ENCODE measurements at places on chromosomes 5 and 9. TPM values are rescaled to one million over a fixed set of nuclear protein-coding genes. Genes with fewer than 3 reads are reported as not detected.

The LCN9 gene
- total RNA-seq = not detected

The MSANTD3 gene
- 20.8 TPM for total RNA-seq

The SPAAR gene
- 7.0 TPM for total RNA-seq

The IL17B gene
- total RNA-seq = not detected

The EGFLAM gene
- 5.7 TPM for total RNA-seq

The MYO10 gene
- 7.7 TPM for total RNA-seq

The CCNO gene
- 0.23 TPM for total RNA-seq

The NRG2 gene
- 3.4 TPM for total RNA-seq

The SPINK13 gene
- not detected for total RNA-seq

The INSL6 gene
- total RNA-seq = not detected

The IQGAP2 gene
- total RNA-seq = 5.3 TPM

GRCh38 chr5:117652958-117653280 lies 1078.3 kb upstream of the SEMA6A start:
- H3K4me3 ChIP-seq = no peak overlapping the region
- no peak overlapping the region for H3K27ac ChIP-seq
- H3K27me3 ChIP-seq = no peaks in the 10 kb centered on the region
- no peaks in the 10 kb centered on the region for H3K36me3 ChIP-seq
- no peaks in the 10 kb centered on the region for H3K4me1 ChIP-seq

DNA sequence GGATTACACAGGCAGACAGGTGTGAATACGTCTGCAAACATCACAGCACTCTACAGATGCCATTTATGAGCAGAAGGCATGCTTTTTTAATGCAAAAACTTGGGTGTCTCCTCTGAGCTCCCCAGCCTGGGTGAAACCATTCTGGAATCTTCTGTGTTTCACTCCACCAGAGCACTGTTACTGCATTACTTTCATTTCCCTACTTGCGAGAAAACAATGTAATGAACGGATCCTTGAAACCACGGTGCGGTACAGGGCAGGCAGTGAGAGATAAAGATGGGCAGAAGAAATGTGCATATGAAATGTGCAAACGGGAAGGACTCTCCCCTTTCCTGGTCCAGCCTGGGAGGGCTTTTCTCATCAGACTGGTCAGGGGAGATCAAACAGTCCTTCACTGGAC lies 584.3 kb upstream of the KLF4 start:
- no peak overlapping the region for H3K27ac ChIP-seq
- H3K4me1 ChIP-seq = no peaks in the 10 kb centered on the region
- H3K36me3 ChIP-seq = no peaks in the 10 kb centered on the region
- DNase-seq = no peak
- no peak overlapping the region for H3K4me3 ChIP-seq

DNA sequence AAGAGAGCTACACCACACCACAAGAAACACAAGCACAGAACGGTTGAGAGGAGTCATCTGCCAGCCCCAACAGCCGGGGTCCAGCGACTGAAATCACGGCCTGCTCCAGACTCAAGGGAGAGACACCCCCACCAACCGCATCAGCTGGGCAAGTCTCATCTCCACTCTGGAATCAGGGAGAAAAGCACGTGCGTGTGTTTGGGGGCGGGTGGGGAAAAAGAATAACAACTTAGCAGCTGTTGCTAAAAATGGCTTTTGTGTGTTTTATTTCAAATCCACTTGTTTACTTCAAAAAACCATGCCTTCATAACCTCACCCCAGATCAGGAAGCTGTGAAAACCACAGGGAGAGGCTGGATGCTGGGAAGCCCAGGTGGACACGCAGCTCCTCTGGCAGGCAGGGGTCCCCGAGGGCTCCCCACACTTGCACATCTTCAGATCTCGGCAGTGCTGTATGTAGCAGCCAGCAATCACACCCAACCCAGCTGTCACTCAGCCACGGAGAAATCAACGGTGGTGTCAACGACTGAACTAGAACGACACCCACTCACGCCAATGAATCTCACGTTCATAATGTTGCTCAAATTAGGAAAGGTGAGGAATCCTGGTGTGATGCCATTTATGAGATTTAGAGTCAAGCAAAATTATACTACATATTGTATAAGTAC lies 19.0 kb downstream of the PNPLA7 start:
- no peak for DNase-seq
- H3K27ac ChIP-seq = no peak overlapping the region
- H3K4me3 ChIP-seq = no peak overlapping the region
- no peaks in the 10 kb centered on the region for H3K36me3 ChIP-seq

DNA sequence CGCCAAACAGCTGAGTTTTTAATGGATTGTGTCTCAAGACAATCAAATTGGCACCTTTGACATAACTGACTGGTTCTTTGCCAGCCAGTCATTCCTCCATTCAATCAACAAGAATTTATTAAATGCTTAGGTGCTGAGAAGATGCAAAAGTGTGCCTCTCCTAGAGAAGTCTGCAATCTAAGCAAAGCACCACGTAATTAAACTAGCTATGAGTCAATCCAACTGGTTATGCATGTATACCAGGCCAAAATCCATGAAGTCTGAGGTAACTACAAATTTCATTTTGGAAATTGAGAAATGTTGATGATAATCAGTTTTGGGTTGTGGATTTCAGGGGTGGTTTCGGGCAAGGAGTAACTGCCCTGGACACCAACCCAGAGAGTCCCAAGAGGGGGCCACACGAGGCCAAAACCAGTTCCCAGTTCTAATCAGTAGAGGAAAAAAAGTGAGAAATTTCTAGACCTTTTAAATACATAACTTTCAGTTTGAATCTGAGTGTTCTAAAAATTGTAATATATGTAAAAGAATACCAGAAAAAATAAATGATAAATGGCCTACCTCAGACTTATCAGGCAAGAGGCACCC lies 92.6 kb downstream of the EFNA5 start:
- no peak for DNase-seq
- H3K27me3 ChIP-seq = no peaks in the 10 kb centered on the region
- H3K4me3 ChIP-seq = no peak overlapping the region
- no peaks in the 10 kb centered on the region for H3K36me3 ChIP-seq
- peaks cover 7% of the 10 kb centered on the region for H3K4me1 ChIP-seq

- H3K4me1 ChIP-seq = peaks cover 34% of the 10 kb centered on the region
- H3K36me3 ChIP-seq = no peaks in the 10 kb centered on the region
- no peaks in the 10 kb centered on the region for H3K27me3 ChIP-seq
- H3K4me3 ChIP-seq = no peak overlapping the region
Measured at GRCh38 chr9:82600536-82601292, 462.2 kb downstream of the RASEF start.

GRCh38 chr9:91682806-91683205 lies 259.2 kb upstream of the NFIL3 start:
- no peaks in the 10 kb centered on the region for H3K36me3 ChIP-seq
- no peak overlapping the region for H3K4me3 ChIP-seq
- no peak overlapping the region for H3K27ac ChIP-seq
- no peak for DNase-seq

DNA sequence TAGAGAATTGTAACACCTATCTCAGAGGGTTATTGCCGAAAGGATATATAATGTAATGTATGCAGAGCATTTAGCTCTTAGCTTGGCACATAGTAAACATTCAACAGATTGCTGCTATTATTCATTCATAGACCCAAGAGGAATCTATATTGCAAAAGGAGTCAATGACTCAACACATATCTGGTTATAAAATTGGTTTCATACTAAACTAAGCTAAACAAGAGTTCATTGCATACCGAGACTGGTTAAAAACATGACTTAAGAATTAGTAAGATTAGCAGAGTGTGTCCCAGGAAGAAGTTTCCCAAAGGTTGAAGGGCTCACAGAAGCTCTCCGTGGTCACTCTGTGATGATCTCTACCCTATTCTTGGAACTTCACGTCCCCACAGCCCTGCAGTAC lies 339.6 kb upstream of the CCNH start:
- no peak for DNase-seq
- H3K4me1 ChIP-seq = no peaks in the 10 kb centered on the region
- no peaks in the 10 kb centered on the region for H3K36me3 ChIP-seq
- H3K27ac ChIP-seq = no peak overlapping the region

GRCh38 chr5:175878544-175879438 lies 7.4 kb downstream of the CPLX2 start:
- no peak overlapping the region for H3K27ac ChIP-seq
- no peak overlapping the region for H3K4me3 ChIP-seq
- DNase-seq = no peak
- no peaks in the 10 kb centered on the region for H3K36me3 ChIP-seq
- peaks cover 15% of the 10 kb centered on the region for H3K27me3 ChIP-seq
- no peaks in the 10 kb centered on the region for H3K4me1 ChIP-seq

GRCh38 chr5:944992-945685 lies 52.5 kb downstream of the TRIP13 start:
- no peak overlapping the region for H3K27ac ChIP-seq
- no peaks in the 10 kb centered on the region for H3K36me3 ChIP-seq
- H3K4me3 ChIP-seq = no peak overlapping the region
- no peaks in the 10 kb centered on the region for H3K4me1 ChIP-seq
- H3K27me3 ChIP-seq = peaks cover 25% of the 10 kb centered on the region
- no peak for DNase-seq

DNA sequence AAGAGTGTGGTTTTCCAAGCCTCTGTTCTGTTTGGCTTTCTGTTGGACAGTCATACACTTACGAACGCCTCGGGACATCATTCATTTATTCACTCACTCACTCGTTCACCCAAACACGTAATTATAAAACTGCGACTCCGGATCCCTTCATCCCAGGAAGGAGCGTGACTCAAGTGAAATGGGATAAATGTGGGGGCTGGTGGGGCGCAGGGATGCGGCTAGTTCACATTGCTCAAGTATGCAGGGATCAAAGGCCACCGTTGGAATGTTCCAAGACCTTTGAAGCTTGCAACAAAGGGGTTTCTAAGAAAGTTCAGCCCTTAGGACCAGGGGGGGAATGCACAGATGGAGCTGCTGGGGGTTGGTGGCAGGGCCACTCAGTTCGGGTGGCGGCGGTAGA lies 64.2 kb downstream of the CFAP77 start:
- no peaks in the 10 kb centered on the region for H3K27me3 ChIP-seq
- no peak overlapping the region for H3K27ac ChIP-seq
- H3K4me3 ChIP-seq = no peak overlapping the region
- H3K4me1 ChIP-seq = no peaks in the 10 kb centered on the region
- no peaks in the 10 kb centered on the region for H3K36me3 ChIP-seq
- DNase-seq = no peak

DNA sequence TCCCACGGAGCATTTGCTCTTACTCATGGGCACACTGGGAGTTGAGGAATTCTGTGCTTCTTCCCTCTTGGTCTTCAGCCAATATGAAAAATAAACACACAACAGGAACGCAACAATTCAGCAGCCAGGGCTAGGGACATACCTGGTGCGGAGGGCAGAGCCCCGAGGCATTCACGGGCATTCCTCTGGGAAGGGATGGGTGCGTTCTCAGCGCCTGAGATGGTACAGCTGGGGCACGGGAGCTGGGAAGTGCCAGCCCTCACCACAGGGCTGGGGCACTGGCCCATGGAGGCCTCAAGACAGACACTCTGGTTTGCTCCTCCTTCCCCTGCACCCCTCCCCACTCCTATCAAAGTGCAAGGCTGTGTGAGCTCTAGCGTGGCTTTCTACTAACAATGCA lies 2.1 kb downstream of the SLC6A3 start:
- no peak overlapping the region for H3K27ac ChIP-seq
- H3K4me1 ChIP-seq = peaks cover 16% of the 10 kb centered on the region
- no peaks in the 10 kb centered on the region for H3K36me3 ChIP-seq
- no peak for DNase-seq

DNA sequence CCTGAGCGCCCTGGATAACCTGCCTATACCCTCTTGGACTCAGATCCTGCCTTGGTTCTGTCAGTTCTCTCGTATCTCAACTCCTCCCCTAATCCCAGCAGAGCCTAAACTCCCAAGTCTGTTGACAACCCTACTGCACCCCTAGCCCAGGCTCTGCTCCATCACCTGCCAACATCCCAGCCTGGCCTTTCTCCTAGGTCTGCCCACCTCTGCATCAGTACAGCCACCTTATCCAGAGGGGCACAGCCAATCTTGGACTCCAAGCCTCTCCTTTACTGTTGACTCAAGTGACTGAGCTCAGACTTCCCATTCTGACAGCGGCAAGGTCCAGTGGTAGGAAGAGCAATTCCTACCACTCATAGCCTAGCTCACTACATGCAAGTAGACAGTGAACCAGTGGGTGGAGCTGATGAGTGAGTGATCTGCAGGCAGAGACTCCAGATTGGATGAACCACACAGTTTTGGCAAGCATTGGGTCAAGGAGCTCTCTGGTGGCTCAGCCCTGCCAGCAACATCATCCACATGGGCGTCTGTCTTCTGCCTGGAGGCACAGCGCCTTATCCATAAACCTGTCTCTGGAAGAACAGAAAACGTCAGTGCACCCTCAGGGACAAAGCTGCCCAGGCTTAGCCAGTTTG lies 26.5 kb downstream of the TRMO start:
- H3K4me1 ChIP-seq = no peaks in the 10 kb centered on the region
- H3K27me3 ChIP-seq = no peaks in the 10 kb centered on the region
- no peak for DNase-seq
- no peak overlapping the region for H3K4me3 ChIP-seq

GRCh38 chr9:61673247-61673646 lies 483.4 kb downstream of the SPATA31A7 start:
- H3K4me3 ChIP-seq = no peak overlapping the region
- H3K27me3 ChIP-seq = no peaks in the 10 kb centered on the region
- no peak for DNase-seq
- H3K36me3 ChIP-seq = no peaks in the 10 kb centered on the region
- no peaks in the 10 kb centered on the region for H3K4me1 ChIP-seq

GRCh38 chr9:2816476-2817141 lies 27.3 kb downstream of the PUM3 start:
- no peak overlapping the region for H3K4me3 ChIP-seq
- no peaks in the 10 kb centered on the region for H3K27me3 ChIP-seq
- peak; percentile 33 for DNase-seq
- peak overlapping the region; percentile 86 for H3K27ac ChIP-seq

DNA sequence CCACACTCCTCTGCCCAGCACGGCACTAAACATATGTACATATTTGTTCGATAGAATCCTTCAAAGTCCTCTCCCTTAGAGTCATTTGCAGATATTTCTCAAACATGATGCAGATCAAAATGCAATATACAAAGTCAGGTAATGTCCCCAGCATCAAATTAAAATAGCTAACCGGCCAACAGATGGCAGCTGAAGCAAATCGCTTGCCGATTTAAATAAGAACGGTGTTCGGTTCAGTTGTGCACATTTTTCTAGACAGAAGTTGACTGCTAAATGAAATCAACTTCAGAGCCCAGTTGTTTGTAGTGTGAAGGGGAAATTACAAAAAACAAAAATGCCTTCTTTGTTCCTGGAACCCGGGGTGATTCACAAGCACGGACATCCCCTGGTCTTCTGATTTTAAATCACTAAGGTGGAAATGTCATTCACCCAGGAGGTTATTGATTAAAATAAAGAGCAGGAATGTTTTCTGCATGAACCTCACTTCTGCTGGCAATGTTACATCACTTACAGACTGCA lies 219.2 kb downstream of the EBF1 start:
- no peak overlapping the region for H3K27ac ChIP-seq
- no peak for DNase-seq
- H3K27me3 ChIP-seq = no peaks in the 10 kb centered on the region
- H3K4me1 ChIP-seq = peaks cover 56% of the 10 kb centered on the region
- no peaks in the 10 kb centered on the region for H3K36me3 ChIP-seq
- no peak overlapping the region for H3K4me3 ChIP-seq

GRCh38 chr5:124398460-124398859 lies 348.0 kb downstream of the ZNF608 start:
- no peak for DNase-seq
- H3K27me3 ChIP-seq = no peaks in the 10 kb centered on the region
- H3K4me1 ChIP-seq = peaks cover 5% of the 10 kb centered on the region
- no peak overlapping the region for H3K27ac ChIP-seq
- H3K4me3 ChIP-seq = no peak overlapping the region

Data from heart left ventricle (tissue), 16 donors.